ENCODE measurements at places on chromosomes 2 and 18.

GRCh38 chr2:190121971-190122370 lies 59.4 kb upstream of the MSTN start:
- no peak for DNase-seq

DNA sequence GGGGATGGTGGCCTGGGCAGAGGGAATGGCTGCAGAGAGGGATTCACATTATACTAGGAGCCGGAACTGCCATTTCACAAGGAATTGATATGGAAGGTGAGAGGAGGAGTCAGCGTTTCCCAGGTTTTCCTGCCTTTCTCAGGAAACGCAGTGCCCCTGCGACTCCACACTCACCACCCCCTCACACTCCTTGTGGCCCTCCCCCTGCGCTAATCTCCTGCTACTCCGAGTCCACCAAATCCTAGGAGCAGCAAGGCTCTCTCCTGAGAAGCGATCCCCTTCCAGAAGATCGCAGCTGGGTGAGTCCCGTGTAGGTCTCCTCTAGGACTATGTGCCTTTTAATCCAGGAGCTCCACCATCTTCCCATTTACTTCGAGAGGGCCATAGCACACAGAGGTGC lies 140.6 kb downstream of the VAPA start:
- DNase-seq: no peak

DNA sequence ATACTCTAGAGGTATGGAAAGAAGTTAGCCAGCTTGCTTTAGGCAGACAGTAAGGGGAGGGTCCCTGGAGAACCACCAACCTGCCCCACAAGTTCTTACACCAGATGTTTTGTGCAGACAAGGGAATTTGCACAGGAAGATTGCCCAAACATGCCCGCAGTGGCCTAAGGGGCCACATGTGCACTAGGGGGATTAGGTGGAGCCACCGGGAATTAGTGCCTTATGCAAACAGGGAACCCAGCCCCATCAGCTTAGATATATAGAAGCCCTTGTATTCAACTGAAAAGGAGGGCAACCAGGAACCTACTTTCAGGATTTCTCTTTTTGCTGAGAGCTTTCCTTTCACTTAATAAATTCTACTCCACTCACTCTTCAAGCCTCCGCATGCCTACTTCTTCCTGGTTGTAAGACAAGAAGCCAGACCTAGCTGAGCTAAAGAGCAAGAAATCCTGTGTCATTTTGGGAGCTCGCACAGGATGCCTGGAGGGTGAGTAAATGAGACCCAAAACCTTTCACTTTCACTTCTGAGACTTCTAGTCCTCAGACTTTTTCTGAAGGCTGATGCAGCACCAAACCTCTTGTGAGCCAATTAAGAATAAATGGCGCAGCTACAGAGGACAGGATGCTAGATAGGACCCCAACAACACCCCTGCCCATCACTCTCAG lies 146.3 kb downstream of the GCA start:
- no peak for DNase-seq

DNA sequence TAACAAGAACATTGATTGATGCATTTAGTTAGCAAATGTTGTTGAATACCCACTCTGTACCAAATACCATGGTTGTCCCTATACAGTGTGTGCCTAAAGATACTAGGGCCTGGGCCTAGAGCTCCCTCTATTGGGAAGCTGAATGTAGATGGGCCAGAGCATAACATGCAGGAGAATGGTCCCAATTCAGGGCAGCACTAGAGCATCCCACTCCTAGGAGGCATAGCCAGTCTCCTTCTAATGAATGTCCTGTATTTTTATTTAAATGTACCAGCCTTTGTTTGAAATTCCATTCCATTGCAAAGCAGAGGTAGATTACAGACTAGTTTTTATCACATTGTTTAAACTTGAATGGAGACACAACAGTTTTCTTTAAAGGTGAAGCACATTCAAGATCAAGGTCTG lies 90.6 kb downstream of the FEZ2 start:
- no peak for DNase-seq

GRCh38 chr2:109264595-109265328 lies 135.8 kb downstream of the SH3RF3 start:
- DNase-seq: no peak

GRCh38 chr2:129861666-129862288 lies 117.7 kb upstream of the RAB6C start:
- no peak for DNase-seq

DNA sequence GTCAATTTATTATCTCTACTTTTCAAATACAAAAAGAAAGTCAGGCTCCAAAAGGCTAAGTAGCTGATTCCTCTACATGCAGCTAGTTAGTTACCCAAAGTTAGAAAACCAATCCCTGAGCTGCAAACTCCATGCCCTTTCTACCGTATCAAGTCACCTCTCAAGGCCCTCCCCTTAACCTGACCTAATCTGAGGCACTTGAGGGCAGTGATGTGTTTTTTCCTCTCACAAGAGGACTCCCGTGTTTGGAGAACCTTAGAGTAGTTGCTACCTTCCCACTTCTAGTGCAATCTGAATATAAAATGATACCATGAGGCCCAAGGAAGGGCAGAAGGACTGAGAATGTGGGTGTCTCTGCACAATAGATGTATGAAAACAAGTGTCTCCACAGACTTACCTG lies 907.9 kb upstream of the CELF4 start:
- no peak for DNase-seq

GRCh38 chr2:70960833-70961647 lies 17.4 kb upstream of the ANKRD53 start:
- no peak for DNase-seq

DNA sequence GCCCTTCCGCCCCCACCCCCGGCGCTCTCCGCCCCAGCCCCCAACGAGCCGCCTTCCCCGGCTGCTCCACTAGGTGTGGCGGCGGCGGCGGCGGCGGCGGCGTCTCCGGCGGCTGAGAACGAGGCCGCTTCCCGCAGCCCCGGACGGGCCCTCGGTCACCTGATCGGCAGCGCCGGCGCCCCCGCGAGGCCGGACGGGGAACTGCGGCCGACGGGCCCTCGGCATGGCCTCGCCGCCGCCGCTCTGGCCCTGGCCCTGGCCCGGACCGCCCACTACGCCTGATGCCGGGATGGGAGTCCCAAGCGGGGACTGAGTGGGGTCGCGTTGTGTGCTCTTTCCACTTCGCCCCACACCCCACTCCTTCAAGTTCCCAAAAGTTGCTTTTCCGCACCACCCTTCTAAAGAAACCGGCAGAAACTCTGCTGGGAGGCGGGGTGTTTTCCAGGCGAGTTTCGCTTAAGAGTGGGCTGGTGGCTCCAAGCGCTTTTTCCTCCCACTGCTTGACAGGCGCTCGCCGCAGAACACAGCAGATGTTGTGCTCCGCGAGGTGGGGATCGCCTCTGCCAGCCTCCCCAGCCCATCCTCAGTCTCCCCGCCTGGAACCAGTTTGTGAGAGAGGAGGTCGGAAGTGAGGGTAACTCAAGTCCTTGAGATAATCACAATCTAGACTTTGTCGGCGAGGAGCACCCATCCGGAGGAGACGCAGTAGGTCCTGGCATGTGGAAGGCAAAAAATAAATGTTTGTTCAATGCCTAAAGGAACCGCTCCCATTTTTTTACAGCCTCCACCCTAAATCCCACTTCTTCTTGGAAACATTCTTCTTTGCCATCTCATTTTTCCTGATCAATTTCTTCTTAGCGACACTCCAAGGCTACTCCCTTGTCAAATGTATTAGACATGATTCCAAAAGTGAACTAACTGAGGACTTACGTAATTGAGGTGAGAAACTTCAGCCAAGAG lies at the start of gene NCKAP1:
Gene NCKAP1, minus strand, starts transcription at position 117 of the 960 bp plus-strand sequence. CDS start 358 bp downstream, outside the sequence.
- DNase-seq: peak; percentile 83
